ENCODE measurements at places on chromosomes 1 and 21.

- no peak for DNase-seq
Measured at GRCh38 chr1:109808703-109809102, 45.0 kb upstream of the EPS8L3 start.

DNA sequence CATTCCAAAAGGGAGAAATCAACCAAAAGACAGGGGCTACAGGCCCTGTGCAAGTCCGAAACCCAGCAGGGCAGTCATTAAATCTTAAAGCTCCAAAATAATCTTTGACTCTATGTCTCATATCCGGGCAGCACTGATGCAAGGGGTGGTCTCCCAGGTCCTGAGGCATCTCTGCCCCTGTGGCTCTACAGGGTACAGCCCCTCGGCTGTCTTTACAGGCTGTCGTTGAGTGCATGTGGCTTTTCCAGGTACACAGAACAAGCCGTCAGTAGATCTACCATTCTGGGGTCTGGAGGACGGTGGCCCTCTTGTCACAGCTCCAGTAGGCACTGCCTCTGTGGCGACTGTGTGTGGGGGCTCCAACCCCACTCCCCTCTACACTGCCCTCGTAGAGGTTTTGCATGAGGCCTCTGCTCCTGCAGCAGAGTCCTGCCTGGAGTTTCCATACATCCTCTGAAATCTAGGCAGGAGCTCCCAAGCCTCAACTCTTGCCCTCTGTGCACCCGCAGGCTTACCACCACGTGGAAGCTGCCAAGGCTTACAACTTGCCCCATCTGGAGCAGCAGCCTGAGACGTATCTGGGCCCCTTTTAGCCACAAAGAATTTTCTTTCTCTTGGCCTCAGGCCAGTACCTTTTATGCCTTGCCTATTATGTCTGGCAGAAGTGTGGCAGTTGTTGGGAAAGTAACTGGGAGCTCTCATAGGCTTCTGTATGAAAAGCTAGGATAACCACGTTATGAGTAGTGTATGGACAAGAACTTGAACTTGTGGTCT, 52.5 kb downstream of the POU2F1 start:
- peak; percentile 46 for DNase-seq

GRCh38 chr21:36478207-36478701, 1.7 kb downstream of the CLDN14 start:
- DNase-seq: no peak

- DNase-seq: no peak
Measured at GRCh38 chr1:9097947-9098705, 28.7 kb upstream of the SLC2A5 start.

- no peak for DNase-seq
Measured at GRCh38 chr1:247347477-247348222, 16.0 kb upstream of the ZNF496 start.

DNA sequence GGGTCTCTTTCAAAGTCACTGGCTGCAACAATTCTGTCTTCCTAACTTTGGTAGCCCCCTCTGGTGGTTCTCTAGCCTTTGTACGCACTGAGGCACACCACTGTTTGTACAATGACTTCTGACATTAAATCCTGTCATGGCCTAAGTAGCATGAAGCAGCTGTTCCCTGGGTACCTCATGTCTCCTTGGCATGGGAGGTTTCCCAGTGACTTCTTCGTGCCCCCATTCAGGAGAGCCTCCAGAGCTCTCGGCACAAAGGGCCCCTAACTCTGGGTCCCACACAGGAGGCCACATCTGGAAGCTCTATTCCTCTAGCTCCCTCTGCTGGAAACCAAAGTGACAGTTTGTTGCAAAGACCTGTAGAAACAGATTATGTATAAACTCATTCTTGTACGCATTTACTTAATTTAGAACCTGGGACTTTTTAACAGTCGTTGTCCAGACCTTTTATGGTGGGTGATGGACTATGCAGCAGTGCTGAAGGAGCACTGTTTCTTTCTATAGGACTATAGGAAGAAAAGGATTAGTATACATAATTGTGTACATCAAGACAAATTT, 13.4 kb downstream of the SWT1 start:
- DNase-seq: peak; percentile 44

DNA sequence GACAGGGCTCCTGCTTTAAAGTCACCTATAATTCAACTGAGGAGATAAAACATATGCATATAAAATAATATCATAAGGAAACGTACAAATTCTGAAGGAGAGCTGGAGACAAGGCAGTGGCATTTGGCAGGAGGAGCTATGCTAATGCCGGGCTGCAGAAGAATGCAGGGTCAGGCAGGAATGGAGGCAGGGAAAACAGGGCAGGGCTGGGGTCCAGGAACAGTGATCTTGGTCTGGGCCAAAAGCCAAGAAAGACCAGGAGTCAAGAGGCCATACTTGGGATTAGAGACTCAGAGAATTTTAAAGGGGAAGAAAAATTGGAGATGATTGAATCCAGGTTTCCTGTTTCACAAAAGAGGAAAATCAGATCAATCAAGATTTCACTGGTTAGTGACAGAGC, 20.0 kb upstream of the BRDT start:
- no peak for DNase-seq

DNA sequence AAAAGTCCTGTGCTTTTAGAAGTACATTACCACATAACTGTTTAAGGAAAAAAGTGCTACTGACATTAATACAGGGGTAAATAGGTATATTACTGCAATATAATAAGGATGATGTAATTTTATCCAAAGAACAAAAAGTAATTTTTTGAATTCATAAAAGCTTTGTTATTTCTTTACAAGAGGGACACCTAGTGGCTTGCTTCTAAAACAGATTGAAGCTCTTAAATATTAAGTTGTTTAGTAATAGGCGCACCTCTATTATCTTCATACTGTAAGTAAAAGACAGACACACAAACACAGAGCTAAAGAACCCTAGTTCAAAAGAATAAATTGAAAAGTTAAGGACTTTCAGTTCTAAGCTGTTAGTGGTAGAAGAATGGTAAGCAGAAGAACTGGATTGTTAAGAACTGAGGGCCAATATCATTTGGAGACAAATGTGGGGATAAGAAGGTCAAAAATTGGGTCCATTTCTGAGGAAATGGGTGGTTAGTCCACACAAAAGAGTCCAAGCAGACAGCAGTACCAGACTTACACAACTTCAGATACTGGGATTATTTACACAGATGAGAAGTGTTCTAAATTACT, 15.4 kb downstream of the ZNHIT6 start:
- peak; percentile 16 for DNase-seq

GRCh38 chr21:44490405-44490804, 35.1 kb downstream of the LRRC3 start:
- DNase-seq: no peak

DNA sequence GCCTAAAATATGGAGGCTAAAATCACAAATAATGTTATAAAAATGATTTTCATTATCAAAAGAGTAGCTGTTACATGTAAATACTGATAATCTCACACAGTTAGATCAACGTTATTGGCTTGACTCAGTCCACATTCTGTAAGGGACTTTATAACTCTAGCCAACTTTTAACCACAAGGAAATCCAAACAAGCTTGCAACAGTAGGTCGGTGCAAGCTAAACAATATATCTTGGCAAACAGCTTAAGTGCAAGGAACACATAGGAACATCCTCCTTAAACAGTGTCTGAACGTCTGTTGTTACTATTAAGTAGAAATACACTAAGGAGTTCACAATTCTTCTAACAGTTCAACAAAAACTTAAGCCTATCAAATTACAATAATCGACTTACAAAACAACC, 126.7 kb downstream of the EIF4G3 start:
- DNase-seq: no peak

DNA sequence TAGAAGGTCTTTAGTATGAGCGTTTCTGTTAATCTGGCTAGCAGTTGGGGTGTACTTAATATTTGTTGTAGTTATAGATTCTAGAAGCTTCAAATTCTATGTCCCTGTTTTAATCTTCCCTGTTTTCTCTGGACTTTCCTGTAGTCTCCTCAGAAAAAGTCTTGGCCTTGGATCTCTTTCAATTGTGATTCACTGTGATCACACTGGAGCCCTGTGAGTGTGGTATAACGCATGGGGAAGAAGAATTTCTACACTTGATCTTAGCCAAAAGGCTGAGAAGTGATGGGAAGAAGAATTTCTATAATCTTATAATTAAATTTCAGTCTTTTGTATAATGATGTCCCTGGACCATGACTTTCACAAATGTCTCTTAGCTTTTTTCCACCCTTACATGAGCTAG, 36.7 kb upstream of the COP1 start:
- DNase-seq: no peak

- DNase-seq: no peak
Measured at GRCh38 chr1:228737601-228738041, 2.3 kb downstream of the RHOU start.

DNA sequence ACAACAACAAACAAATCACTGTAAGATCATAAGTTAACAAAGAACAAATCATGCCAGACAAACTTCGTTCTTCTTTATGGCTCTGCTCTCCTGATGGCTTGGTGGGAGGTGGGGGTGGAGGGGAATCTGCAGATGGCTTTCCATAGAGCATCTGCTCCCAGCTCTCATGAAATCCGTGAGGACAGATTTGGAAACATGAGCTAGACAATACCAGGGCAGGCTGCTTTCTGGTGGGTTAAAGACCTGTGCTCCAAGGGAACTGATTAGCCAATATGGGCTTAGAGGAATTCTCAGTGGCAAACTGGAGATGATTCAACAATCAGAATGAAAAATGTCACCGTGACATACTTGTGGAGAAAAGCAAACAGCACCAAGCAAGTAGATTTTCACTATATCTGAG, 69.4 kb upstream of the TLR5 start:
- no peak for DNase-seq

GRCh38 chr21:45026826-45027225, 47.6 kb upstream of the ADARB1 start:
- DNase-seq: no peak

- DNase-seq: no peak
Measured at GRCh38 chr1:243364330-243364729, 108.5 kb downstream of the SDCCAG8 start.

DNA sequence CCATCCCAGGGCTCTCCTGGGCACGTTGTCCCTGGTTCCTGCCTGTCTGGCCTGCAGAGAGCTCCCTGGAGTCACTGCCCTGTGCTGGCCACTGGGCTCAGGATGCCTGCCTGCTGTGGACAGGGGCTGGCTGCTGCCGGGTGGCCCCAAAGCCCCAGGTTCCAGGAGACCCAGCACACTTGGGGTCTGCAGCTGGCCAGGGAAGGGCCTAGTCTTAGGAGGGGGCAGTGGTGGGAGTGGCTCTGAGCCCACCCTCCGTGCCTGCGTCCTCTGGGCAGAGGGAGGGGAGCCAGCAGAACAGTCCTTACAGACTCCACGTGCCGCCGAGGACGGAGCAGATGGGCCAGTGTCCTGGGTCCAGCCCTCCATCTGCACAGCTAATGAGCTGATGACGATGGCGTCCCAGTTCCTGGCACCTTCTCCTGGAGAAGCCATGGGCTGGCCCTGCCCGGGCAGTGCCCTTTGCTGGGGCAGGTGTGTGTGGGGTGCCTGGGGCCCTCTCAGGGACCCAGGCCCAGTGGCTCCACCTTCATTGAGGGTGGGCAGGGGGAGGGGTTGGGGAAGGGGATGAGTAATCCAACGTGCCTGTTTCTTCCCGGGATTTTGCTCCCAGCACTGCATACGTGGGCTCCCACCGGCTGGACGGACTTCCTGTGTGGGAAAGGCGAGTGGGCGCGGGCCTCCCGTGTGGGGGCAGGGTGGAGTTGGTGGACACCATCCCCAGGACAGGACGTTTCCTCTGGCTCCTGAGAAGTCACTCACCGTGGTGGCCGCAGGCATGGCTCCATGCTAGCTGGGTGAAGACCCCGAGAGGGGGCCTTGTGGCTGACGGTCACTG, 6.8 kb upstream of the PLCH2 start:
- DNase-seq: no peak

DNA sequence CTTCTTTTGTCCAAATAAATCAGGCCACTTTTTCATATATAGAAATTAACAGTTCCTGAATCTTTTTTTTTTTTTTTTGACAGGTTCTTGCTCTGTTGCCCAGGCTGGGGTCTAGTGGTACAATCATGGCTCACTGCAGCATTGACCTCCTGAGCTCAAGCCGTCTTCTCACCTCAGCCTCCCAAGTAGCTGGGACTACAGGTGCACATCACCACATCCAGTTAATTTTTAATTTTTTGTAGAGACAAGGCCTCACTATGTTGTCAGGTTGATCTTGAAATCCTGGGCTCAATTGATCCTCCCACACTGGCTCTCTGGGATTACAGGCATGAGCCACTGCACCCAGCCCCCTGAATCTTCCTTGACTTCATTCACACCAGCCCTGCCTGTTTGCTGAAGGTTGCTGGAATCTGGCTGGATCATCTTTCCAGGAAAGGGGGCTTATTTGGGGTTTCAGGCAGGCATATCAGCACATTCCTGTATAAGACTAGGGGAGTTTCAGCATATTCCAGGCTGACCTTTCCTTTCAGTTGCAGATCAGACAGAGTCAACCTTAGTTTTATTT, 78.2 kb upstream of the ARHGAP29 start:
- DNase-seq: no peak

DNA sequence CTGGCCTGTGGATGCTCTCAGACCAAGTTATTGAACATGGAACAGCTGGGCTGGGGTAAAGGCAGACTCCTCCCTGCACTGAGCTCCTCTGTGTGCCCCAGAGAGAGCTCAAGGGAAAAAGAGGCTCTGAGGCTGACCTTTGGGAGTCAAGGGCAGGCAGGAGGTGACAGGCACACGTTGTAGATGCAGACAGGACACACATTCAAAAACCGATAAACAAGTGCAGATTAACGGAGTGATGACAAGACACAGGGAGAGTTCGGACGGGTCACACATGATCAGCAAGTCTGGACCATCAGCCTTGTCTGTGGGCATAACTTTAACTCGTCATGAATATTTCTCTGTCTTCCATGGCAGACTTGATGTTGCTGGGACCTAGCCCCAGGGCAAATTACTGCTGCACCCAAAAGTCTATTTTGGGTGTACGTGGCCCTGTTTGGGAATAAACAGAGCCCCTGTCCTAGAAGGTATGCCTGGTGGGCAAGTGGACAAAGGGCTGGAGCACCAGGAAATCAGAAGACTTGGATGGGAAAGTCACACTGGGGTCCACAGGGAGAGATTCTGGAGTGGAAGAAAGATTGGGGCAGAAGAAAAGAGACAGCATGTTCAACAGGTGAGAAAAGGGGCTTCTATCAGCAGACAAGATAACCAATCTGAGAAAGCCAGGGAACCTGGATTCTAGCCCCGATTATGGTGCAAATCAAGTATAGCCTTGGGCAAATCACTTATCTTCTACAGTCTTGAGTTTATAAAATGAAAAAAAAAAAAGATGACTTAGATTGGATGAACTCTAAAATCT, 74.9 kb downstream of the PLXNA2 start:
- no peak for DNase-seq

DNA sequence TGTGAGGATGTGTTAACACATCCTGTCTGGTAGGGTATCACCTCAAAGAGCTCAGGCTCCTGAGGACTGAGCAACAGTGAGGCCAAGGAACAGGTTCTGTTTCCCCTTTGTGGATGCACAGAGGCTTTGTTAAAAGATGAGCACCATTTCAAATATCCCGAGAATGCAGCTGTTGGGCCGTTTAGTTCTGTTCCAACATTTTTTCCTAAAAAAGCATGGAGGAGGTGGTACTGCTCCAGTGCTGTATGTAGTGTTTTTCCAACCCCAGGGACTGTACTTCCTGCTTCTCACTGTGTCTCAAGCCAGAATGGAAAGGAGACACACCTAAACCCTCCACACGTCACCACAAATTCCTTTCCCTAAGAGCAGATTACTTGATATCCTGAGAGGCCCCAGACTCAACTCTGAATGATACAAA, 53.8 kb upstream of the BCL10 start:
- peak; percentile 84 for DNase-seq

- DNase-seq: no peak
Measured at GRCh38 chr1:82542766-82543165, 742.0 kb downstream of the ADGRL2 start.

GRCh38 chr1:33272930-33273329, 16.6 kb downstream of the ZNF362 start:
- no peak for DNase-seq

Measured in HFF-Myc (cell line).